NCI-H1436 (cell line): ENCODE measurements at places on chromosomes 12 and 14.

DNA sequence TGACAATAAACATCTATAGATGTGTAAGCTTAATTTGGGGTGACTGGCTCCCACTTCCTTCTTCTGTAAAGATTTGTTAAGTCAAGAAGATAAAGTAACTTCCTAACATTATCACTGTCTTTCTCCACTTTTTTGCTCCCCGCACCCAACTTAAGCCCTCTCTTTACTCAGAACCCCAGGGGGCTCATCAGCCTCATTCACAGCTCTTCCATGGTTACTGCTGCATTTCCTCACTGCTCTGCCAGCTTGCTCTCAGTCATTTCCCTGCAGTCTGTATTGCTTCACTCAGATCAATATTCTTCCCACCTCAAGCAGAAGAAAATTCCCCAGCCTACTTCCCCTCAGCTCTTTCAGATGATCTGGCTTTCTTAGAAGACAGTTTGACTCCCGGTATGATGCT lies 102.0 kb downstream of the PIK3C2G start:
- DNase-seq, result no peak

GRCh38 chr14:106200541-106201315 lies 674.3 kb downstream of the TMEM121 start:
- DNase-seq, result no peak

DNA sequence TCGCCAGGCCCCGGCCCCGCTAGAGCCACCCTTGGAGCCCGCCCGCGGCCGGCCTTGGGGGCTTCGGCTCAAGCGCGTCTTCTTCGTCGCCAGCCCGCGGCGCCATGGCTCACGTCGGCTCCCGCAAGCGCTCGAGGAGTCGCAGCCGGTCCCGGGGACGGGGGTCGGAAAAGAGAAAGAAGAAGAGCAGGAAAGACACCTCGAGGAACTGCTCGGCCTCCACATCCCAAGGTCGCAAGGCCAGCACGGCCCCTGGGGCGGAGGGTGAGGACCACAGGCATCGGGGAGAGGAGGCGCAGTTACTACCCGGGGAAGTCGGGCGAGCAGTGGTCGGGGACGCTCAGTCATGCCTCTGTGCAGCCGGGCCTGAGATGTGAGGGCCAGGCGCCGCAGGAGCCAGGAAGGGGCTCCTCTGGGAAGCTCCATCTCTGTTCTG lies 573 bp downstream of the ARL6IP4 start:
- no peak for DNase-seq

DNA sequence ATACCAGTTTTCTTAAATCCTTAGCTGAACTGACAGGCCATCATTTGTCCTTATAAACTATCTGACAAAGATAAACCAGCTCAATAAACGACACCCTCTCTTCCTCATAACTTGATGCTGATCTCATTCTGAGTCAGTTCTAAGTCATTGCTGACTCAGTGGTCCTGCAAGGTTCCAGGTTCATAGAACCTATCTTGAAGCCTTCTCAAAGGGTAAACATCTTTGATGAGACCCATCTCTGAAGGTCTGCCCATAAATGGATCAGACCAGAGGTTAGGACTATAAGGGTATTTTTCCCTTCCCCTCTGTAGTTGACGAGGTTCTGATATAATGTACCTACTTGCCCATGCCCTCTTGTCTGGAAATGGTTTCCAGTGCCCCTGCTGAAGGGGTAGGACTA lies 11.9 kb downstream of the NAA25 start:
- DNase-seq, result no peak

DNA sequence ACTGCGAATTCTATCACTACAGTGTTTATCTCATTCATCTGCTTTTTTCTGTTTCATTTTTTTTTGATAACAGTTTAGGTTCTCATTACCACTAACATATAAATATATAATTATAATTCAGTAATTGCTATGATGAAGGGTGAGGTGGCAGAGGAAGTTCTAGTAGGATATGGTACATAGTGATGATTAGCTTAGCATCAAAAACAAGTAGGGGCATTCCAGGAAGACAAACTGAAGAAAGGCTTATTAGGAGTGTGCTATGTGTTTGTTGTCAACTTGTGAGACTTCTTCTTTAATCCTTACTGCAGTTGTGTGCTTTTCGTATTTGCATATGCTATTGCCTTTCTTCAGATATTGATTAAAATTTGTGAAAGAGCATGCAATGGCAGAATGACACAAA lies 20.6 kb downstream of the FUT8 start:
- DNase-seq, result no peak

DNA sequence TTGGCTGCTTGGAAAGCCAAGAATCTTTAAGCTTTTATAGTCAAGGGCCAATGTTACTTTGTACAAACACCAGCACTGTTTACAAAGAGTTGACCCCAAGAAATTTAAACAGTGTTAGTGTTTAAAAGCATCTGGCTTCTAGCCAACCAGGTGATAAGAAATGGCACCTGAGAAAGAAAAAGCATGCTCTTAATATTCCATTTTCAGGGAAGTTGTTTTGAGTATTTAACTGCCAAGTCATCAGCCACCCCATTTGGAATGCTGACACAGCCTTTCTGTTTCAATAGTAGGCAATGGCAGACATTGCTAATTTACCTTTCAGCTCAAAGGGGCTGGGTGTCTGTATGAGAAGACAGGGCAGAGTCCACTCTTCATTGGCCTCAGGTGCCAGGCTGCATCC lies 3.7 kb upstream of the SLC35F4 start:
- no peak for DNase-seq

GRCh38 chr12:118164798-118165486 lies 29.0 kb downstream of the PEBP1 start:
- peak; percentile 2 for DNase-seq

- DNase-seq, result no peak
Observed at GRCh38 chr12:52900166-52900895, 4.5 kb downstream of the KRT8 start.

DNA sequence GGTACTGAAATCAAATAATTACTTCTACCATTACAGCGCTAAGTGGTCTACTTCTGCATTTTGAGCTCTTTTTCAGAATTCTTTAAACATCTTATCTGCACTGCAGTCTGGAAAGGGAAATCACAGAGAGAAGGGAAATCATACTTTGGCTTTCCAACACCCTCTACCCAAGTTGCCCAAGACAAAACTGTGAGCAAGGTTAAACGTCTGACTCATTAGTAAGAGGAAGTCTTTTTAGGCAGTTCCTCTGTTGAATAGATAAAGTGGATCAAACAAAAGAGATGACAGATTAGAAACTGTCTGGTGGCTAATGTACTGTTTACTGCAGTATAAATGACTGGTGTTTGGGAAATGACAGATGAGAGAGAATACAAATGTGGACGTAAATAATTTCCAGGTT lies 858.1 kb downstream of the NRXN3 start:
- no peak for DNase-seq

- DNase-seq, result no peak
Observed at GRCh38 chr12:34298971-34299801, 276.9 kb downstream of the ALG10 start.

DNA sequence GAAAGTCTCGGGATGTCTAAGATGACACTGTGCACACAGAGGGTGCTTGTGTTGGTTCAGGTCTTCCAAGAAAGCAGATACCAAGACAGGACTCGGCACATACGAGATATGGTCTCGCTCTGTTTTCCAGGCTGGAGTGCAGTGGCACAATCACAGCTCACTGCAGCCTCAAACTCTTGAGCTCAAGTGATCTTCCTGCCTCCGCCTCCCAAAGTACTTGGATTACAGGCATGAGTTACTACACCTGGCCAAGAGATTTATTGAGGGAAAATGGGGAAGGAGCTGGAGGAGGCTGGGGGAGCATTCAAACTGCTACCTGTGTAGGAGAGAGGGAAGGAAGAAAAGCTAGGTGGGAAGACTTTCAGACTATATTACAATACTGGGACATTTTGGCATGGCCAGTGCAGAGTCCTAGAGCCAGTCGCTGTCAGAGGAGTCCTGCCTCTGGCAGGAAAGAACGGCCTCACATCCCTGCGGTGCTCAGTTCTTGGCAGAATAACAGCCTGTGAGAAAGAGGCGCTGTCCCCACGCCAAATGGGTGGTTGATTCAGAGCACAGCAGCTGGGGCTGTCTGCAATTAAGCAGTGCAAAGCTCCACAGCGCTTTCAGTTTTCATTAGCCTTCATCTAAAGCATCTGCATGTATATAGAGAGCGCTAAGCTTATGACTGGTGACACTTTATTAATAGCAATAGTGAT lies 18.3 kb downstream of the SLC17A8 start:
- DNase-seq, result no peak

DNA sequence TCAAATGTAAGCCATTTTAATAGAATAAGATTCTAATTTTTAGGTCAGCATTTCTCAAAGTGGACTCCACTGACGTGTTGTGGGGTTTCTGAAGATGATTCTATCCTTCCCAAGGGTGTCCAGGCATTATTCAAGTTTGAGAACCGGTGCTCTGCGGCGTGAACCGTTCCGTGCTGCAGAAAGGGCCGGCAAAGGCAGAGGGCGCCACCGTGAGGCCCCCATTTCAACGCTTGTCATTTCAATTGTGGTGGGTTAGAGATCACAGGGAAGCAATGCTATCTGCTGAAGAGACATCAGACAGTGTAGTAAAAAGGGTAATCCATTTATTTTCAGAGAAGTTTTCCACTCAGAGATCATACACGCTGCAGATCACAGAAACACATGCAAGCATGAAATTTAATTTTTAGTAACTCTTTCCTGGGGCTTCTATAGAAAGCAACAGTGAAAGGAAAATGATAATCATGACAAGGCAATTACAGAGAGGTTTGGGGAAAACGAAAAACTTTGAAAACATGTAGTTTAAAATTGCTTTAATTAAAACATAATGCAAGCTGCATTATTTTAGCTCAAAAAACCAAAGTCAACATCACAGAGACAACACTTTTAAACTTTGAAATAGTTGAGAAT lies 201.7 kb downstream of the EXOC5 start:
- DNase-seq, result peak; percentile 20

GRCh38 chr14:99874306-99874705 lies 81.1 kb downstream of the EML1 start:
- DNase-seq, result no peak

DNA sequence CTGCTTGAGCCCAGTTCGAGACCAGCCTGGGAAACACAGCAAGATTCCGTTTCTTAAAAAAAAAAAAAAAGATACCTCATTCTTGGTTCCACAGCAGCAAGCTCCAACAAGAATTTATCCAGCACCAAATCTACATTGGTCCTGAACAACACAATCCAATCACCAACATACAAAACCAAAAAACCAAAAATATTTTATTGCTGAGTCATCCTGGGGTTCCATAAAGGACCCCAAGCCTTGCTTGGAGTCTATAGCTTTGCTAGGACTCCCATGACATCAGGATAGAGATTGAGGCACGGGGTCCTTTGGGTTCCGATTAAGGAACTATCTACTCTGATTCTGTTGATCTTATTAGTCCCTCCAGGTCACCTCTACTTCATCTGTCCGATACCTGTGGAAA lies 7.7 kb downstream of the OSGEP start:
- no peak for DNase-seq

GRCh38 chr12:7019043-7019569 lies 830 bp upstream of the LPCAT3 start:
- DNase-seq, result no peak

GRCh38 chr14:68599896-68600610 lies 192.8 kb downstream of the ZFP36L1 start:
- no peak for DNase-seq

- peak; percentile 24 for DNase-seq
Observed at GRCh38 chr12:57845478-57846284, 848 bp downstream of the CTDSP2 start.

DNA sequence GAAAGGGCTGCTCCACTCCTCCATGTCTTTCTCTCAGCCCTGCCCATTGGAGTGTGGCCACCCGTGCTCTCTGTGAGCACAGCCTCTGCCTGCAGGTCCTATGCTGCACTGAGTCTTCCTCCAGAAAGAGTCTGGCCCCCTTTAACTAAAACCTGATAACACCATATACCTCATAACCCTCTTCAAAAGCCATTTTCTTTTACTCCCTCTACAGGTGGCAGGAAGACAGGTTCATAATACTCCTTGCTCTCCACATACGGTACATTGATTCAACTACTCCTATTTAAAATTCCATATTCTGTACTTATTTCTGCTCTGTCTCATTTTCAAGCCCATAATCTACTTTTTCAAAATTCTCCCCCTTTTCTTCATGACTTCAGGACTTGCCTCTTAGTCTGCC lies 144.0 kb downstream of the HELB start:
- no peak for DNase-seq

DNA sequence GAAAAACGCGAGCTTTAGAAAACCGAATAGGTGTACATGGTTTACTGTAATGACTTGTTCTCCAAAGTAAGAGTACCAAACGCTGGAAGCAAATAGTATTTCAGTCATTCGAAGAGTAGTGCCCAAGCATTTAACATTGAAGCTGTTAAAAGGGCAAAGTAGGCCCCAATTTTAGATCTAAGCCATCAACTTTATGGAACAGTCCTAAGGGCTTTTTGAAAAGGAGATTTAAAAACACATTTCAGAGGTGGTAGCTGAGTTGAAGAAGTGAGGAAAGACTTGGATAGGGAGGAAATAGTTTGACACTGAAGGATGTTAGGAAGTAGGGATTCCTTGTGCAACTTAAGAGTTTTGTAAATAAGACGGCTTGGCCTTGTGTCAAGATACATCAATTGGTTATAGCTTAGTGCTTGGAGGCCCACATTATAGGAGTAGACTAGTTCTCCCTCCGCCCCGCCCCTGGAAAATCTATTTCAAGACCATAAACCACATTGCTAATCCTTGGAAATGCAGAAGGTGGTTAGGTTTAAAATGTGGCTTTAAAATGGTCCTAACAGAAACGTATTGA lies 783 bp upstream of the TUBA1B start:
- DNase-seq, result no peak

- no peak for DNase-seq
Observed at GRCh38 chr14:99100497-99101270, 171.3 kb downstream of the BCL11B start.

DNA sequence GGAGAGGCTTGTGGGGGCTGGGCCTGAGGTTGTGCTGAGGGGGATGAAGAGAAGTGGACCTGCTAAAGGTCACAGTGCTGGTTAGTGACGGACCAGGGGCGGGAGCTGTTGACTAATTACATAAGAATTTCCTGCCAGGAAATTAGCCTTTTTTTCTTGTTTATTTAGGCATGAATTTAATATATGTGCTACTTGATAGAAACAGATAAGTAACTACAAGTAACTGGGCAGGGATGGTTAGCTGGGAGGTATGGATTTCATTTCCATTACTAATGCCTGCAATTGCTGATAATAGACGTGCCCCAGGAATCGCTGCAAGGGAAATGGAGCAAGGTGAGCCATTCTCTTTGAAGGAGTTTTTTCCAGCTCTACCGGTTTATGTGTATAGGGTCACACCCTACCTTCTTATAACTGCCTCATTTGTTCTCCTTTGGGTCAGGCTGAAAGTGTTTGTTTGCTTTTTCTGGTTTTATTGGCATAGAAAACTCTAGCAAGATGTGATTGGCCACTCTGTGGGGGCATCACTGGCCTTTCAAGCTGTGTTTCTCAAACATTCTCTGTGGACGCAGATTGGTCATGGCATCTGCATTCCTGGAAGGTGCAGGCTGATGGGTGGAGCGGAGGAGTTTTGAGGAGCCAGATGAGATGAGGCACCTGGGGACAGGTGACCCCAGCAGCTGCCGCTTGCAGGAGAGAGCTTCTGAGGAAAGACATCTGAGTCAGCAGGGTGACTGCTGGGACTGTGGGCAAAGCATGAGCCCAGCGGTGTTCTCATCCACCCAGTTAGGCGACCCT lies 19.0 kb upstream of the GPRC5A start:
- DNase-seq, result no peak
